ENCODE measurements at places on chromosomes 5 and 9.
A peak's percentile ranks its signal among the peaks of the same experiment; 100 is the strongest.

- no peak for DNase-seq
Measured at GRCh38 chr5:17147170-17147569, 70.3 kb upstream of the BASP1 start.

DNA sequence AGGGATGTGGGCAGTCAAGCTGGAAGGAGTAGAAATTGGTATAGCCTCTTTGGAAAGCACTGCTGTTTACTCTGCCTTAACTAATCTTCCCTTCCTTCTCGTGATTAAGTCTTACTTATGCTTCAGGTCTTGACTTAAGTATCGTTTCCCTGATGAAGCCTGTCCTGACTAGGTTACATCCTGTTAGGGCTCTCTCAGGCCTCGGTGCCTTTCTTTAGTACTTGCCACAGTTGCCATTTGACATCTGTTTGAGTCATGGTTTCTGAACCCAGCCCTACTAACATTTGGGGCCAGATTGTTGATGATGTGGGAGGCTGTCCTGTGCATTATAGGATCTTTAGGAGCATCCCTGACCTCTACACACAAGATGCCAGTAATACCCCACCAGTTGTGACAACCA lies 94.4 kb downstream of the GAPVD1 start:
- DNase-seq: no peak

- DNase-seq: peak; percentile 94
Measured at GRCh38 chr5:54663866-54664265, 146.3 kb downstream of the SNX18 start.

- no peak for DNase-seq
Measured at GRCh38 chr5:168910874-168911273, 331.7 kb upstream of the PANK3 start.

GRCh38 chr9:20771729-20772128 lies 87.7 kb downstream of the FOCAD start:
- no peak for DNase-seq

- no peak for DNase-seq
Measured at GRCh38 chr9:125926936-125927335, 179.8 kb downstream of the PBX3 start.

DNA sequence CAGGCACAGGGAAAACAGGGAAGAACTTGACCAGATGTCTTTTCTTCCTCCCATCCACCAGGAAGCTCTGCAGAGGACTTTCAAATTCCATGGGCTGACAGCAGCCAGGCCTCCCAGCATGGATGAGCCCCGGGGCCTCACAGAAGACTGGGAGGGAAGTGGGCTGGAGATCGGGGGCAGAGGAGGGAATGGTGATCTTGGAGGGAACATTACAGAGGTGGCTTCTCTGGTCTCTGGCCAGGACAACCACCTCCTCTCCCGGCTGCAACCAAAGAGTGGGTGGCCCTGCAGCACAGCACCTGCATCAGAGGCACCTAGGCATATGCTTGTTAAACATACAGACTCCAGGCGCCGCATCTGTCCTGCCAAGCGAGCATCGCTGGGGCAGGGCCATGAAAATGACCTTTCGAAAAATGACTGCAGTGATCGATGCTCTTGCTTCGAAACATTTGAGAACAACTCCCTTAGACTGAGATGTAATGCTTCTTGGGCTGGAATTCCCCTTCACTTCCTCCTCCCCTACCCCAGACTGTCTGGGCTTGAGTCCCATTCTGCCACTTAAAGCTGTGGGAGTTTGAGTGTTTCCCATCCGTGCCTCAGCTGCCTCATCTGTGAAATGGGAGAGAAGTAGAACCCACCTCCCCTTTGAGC lies 68.7 kb upstream of the UNC5A start:
- DNase-seq: no peak

DNA sequence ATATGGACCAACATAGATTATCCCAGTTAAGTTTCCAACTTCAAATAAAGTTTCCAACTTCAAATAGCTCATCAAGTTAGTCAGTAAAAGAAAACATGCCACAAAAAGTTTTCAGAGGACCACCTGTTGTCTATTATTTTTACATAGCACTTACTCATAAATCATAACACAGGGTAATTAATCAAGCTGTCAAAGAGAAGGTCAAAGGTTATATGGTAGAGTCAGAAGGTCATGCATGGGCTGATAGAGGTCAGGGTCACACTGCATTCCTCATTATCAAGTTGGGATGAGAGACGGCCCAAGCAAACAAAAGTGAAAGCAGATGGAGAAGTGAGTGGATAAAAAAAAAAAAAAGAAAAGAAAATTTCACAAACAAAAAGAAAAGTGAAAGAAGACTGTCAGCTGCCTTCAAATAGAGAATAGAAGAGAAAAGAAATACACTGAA lies 145.5 kb upstream of the POU5F2 start:
- no peak for DNase-seq

DNA sequence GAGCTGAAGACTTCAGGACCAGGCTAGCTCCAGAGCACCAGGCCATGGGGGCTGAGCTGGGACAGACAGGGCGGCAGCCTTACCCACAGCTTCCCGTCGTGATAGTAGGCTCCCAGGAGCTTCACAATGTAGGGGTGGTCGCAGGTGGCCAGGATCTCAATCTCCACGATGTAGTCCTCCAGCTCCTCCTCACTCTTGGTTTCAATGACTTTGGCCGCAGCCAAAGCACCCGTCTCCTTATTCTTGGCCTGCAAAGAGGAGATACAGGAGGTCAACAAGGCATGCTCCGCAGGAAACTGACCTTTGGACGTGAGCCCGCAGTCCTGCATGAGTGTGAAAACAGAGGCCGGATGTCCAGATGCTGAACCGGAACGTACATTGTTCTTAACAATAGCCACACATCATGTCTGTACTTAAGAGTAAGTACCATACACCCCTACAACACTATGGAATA lies 31.5 kb downstream of the STK10 start:
- no peak for DNase-seq

GRCh38 chr5:89929834-89930233 lies 479.7 kb downstream of the CETN3 start:
- DNase-seq: no peak

- no peak for DNase-seq
Measured at GRCh38 chr9:110960288-110960687, 78.0 kb downstream of the LPAR1 start.

DNA sequence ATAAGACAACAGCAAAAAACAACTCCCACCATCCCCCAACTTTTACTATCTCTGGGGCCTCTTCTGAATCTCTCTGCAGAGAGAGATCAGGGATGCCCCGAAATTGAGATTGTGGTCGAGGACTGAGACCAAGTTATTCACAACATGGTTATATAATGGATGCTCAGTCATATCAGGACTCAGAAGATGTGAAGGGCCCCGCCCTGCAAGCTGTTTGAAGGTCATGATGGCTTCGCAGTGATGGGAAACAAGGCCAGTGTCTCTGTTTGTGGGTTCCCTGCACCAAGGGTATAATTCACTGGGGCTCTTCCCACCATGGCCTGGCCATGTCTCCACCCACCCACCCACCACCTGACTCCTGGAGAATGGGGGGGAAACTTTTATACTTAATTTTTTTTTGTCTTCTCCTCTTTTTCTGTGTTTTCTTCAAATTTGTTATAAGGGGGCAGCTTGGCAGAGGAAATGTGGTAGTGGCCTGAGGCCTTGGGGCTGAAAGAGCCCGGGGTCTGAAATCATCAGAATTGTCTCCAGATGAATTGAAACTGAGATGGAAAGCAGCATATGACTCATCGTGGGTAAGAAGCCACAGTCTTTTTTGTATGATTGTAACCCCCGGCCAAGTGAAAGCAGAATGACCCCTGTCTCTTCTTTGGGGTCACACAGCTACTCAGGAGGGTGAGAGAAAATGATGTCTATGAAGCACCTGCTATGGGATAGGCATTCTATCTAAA lies 15.0 kb upstream of the TEX48 start:
- DNase-seq: no peak

DNA sequence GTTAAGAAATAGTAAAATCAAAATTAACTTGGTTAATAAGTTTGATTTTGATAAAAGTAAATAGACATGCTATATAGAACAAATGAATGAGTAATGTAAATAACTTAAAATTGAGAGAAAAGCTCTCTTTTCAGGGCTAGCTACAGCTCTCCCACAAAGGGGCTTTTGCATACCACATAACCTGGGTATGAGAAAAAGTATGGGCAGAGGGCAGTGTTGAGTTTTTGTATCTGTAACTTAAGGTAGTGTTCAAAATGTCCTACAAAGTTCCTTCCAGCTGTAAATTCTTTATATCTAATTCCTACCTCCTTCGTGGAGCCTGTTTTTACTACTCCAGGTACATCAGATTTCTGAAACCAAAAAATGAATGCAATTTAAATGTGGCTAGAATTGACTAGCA lies 18.9 kb upstream of the TTC33 start:
- no peak for DNase-seq

DNA sequence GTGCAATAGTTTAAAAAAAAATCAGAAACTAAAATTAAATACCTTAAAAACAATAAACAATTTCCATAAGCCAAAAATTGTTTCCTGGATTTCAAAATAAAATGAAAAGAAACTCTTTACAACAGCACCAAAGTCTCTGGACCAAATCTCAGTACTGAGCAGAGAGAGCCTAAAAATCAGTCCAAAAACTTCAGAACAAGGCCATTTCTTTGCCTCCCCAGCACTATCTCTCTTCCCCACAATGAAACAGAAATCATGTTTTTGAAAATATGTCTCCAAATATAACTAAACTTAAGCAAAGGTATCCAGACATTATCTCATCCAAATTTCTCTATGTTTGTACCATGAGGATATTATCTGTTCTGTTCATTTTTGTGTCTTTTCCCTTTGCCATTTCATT lies 1.0 kb downstream of the FREM1 start:
- no peak for DNase-seq

DNA sequence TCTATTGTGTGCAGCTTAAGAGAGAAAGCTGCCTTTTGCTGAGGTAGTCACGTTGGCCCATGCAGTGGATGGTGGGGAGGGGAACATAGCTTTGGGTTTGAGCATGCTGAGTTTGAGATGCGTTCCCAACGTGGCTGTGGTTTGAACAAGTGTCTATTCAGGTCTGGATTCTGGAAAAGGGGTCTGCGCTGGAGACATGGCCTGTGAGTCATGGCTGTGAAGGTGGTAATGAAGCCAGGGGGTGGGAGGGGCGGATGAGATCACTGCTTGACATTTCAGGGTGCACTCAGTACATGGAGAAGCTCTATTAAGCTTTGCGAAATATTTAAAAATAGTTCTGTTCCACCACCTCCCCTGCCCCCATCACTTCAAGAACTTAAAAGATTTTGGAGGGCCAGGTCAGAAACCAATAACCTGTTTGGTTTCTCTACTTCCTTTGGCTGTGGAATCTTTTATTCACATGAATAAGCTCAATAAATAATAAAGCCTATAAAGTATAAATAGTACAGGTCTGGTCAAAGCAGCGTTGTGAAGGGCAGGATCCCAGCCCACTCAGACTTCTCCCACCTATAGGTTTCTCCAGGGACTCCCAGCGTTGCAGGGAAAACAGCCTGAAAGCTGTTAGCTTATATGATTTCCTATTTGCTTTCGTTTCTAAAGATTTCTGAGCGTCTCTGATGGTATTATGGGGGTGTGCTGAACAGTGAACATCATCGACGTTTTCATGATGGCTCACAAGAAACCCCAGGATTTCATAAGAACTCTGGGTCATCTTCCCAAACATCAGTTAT lies 189.9 kb downstream of the NSG2 start:
- no peak for DNase-seq

DNA sequence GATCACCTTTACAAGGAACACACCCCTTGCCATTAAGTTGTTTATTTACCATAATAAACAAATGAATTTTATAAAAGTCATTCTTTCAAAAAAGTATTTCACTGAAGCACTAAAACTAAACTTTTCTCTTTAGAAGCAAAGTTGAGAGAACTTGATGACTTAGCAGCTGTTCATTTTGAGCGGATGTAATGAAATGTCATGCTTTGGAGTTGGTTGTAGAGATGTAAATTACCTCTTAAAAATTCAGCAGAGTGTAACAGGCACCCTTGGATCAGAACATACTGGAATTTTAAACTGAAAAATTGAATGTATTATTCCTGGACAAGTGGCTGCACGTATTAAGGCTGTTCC lies 617.2 kb downstream of the PDE4D start:
- no peak for DNase-seq

DNA sequence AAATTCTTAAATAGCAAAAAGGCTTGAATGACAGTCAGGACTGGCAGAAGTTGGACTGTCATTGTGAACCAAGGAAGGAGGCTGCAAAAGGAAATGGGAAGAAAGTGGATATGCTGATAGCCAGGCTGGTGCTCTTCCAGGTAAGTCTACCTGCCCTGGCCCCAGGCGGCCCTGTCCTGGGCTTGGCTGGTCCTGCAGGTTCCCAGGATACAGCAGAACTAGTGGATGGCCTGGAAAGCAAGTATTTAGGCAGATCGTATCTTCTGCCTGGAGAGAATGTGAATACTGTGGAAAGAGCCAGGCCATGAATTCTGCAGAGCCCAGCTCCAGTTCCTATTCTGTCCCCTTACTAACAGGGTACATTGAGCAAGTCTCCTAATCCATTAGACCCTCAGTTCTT lies 149.3 kb downstream of the SEC61B start:
- DNase-seq: no peak

- DNase-seq: peak; percentile 7
Measured at GRCh38 chr9:10875752-10876151, 262.9 kb upstream of the PTPRD start.

GRCh38 chr9:119004618-119004990 lies 364.6 kb downstream of the BRINP1 start:
- DNase-seq: peak; percentile 2

GRCh38 chr9:16521868-16522411 lies 348.5 kb downstream of the BNC2 start:
- DNase-seq: peak; percentile 99

- DNase-seq: peak; percentile 86
Measured at GRCh38 chr9:88852794-88853193, 138.5 kb upstream of the S1PR3 start.

DNA sequence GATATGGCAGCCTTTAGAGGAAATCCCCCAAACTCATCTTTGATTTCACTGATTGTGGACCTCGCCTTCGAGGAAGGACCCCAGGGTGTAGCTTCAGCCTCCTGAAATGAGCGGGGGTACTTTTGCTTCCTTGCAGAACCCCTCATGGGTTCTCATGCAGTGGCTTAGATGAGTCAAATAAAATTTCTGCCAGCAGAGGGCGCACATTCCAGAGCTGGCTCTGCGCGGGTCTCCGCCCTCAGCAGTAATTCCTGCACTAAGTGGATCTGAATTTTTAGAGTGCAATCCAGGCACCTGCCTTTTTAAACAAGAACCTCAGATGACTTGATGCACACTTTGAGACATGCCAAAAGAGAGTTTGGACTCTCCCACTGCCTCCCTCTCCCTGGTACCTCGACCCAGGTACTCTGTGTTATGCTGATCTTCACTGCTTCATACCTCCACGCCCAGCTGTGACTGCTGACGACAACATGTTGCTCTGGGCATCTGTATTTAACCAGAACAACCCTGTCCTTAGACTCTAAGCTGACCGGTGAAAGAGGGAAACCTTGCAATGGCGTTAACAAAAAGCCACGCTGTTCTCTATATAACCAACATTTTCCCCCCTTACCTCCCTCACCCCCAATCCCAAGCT lies 7.3 kb downstream of the EGFLAM start:
- DNase-seq: peak; percentile 31
